Cerebellum (tissue), 4 donors: ENCODE measurements at places on chromosomes 5 and 9. TPM values are rescaled to one million over a fixed set of nuclear protein-coding genes. Genes with fewer than 3 reads are reported as not detected.

DNA sequence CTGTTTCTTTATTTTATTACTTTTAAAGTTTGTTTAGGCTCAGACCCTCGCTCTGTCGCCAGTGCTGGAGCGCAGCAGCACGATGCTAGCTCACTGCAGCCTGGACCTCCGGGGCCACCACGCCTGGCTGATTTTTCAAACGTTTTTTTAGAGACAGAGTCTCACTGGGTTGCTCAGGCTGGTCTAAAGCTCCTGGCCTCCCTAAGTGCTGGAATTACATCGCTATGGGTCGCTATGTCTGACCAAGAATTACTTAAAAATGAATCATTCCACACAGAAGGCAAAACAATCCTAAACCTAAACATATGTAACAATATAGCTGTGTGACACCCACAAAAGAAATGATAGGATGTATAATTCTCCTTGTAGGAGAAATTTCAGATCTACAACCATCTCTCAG lies 86.9 kb upstream of the SIMC1 start:
- DNase-seq = no peak

The STKLD1 gene
- 2.0 TPM for total RNA-seq

- peak; percentile 82 for DNase-seq
These were observed 20.3 kb downstream of the PTPA start for GRCh38 chr9:129131300-129132145.

DNA sequence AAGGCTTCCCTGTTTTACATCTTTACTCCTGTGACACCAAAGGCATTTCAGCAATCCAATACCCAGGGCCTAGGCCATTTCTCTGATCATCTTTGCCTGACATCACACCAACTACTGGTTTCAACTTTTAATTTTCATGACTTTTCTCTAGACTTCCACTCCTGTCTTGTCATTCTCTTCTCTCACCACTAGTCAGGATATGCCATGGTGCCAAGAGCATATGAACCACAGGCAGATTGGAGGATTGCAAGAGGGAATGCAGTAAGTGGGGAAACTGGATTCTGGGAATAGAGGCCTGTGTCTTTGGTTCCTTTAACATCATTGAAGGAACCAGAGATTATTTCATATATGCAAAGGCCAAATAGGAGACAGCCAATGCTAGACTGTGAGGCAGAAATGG lies 69.3 kb downstream of the ANKRD31 start:
- no peak for DNase-seq

DNA sequence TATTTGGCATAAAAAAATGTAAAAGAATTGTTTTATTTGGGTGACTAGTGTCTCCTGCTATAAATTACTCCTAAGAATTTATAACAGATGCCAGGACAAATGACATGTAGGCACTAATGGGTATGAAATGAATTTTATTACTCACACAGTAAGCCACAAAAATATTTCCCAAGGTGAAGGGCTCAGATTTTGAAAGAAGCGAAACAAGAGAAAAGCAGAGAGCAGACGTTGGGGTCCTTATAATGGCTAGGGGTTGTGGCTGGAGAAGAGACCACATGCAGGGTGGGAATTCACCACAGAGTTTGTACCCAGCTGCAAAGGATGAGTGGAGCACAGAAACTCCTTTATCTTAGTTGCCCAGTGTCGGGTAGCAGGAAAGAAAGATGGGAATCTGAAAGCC lies 45.0 kb upstream of the PRR16 start:
- no peak for DNase-seq

GRCh38 chr9:101664453-101664852 lies 69.7 kb upstream of the PPP3R2 start:
- DNase-seq = no peak

GRCh38 chr9:37100327-37100726 lies 20.0 kb upstream of the ZCCHC7 start:
- DNase-seq = no peak

DNA sequence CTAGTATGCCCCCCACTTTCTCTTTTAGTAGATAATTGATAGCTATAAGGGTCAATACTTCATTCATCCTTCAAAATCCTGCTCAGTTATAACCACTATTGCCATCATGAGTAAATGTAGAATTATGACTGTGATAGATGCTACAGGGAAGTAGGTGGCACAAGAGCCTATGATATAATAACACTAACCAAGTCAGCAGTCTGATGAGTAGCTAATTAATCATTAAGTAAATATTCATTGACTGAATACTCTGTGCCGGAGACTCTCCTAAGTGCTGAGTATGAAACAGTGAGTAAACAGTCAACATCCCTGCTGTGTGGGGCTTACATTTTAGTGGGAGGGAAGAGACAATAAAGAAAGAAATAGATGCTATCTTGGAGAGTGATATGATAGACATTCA lies 430.3 kb upstream of the ZNF462 start:
- DNase-seq = no peak

DNA sequence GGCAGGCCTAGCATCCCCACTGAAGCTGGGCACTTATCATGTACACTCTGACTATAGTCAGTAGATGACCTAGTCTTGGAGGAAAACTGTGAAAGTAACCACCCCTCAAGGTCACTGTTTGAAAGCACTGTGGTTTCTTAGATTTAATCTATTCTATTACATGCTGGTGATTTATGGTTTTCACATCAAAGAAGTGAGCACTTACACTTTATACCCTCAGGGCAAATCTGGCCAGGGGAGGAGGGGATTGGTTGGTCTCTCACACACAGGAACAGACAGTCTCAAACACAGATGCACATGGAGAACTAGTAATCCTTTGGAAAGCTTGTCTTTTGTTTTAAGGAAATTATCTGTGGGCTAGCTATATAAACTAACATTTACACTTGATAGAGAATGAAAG lies 17.9 kb upstream of the SPIN1 start:
- no peak for DNase-seq

DNA sequence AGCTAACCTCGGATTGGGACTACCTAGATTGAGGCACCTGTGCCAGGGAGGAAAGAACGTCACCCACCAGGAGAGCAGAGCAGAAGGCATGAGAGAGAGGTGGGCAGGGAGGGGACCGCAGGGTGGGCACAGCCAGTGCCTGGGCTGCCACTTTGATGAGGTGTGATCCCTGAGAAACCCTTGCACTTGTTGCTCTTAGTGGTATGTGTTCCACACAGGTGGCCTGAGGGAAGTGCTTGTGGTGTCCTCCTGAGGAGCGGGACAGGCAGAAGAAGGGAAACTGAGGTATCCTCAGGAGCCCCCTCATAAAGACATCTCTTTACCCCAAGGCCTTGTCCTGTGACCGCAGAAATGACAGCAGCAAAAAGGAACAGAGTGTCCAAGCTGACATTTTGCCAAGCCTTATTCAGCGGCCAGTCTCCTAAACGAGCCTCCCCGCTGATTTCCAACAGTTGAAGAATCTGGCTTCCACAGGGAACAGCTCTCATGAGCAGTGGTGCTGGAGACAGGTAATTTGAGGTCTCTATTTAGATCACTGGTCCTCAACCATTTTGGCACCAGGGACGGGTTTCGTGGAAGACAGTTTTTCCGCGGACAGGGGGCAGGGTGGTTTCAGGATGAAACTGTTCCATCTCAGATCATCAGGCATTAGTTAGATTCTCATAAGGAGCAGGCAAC lies 82.4 kb downstream of the FOXD1 start:
- peak; percentile 37 for DNase-seq

GRCh38 chr5:123460296-123460729 lies 37.1 kb upstream of the CEP120 start:
- DNase-seq = no peak

The CDC20B gene
- total RNA-seq = 0.18 TPM

- peak; percentile 60 for DNase-seq
These were observed 130.3 kb downstream of the ENTREP1 start for GRCh38 chr9:69455311-69455710.

DNA sequence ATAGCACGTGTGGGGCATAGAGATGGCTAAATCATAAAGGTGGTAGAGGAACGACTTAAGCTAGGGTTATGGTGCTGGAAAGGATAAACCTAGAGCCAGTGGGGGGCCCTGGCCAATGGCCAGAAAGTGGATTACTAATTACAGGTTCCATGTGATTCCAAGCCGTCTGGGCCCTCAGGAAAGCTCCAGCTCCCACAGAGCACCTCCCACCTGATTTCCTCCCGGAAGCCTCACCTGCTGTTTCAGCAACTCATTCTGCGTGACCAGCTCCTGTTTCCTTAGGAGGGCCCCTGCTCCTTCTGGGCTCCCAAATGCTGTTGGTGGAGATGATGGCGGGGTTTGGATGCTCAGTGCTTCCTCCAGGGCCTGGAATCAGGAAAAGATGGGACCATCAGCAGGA lies 16.2 kb downstream of the GPX3 start:
- DNase-seq = peak; percentile 66

DNA sequence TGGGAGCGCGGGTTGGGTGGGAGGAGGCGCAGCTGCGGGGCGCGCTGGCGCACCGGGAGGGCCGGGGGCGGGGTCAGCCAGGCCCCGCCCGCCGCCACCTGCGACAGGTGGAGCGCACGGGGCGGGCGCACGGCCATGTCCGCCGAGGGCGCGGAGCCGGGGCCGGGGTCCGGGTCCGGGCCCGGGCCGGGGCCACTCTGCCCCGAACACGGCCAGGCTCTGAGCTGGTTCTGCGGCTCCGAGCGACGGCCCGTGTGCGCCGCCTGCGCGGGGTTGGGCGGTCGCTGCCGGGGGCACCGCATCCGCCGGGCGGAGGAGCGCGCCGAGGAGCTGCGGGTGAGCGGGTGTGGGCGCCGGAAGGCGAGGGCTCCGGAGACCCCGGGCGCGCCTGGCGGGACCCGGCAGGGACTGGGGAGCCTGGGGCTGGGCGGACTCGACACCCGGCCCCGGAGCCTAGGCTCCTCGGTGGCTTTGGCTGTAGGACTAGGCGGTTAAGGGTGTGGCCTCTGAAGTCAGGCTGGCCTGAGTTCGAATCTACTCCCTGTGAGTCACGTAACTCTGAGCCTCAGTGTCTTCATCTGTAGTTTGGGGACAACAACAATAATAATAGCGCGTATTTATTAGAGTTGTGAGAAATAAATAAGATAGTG lies at the start of gene BSPRY:
TSS of gene BSPRY (plus strand) at position 97 of the 650 bp plus-strand sequence. CDS start at position 136, 39 bp downstream.
- peak; percentile 26 for DNase-seq

The SARDH gene
- total RNA-seq = 4.2 TPM

The F2R gene
- 28.3 TPM for total RNA-seq

GRCh38 chr5:79413112-79413511 lies 100.8 kb downstream of the HOMER1 start:
- DNase-seq = no peak
